ENCODE measurements at places on chromosomes 16 and 17. TPM values are rescaled to one million over a fixed set of nuclear protein-coding genes. Genes with fewer than 3 reads are reported as not detected.

GRCh38 chr17:49260011-49260816, 29.6 kb upstream of the PHOSPHO1 start:
- DNase-seq: peak; percentile 49

CHST6 gene
- polyA plus RNA-seq: 10.1 TPM

KRTAP9-2 gene
- not detected for polyA plus RNA-seq

- no peak for DNase-seq
Observed at GRCh38 chr17:73495641-73496040, 148.6 kb downstream of the SDK2 start.
